PC-3 (cell line): ENCODE measurements at places on chromosomes 4 and X.

- DNase-seq, result no peak
These were observed 49.4 kb downstream of the ANXA3 start for GRCh38 chr4:78601013-78601412.

- no peak for DNase-seq
These were observed 71.7 kb downstream of the ARAP2 start for GRCh38 chr4:36172656-36173055.

GRCh38 chrX:139023531-139023930 lies 312.0 kb upstream of the FGF13 start:
- no peak for DNase-seq

DNA sequence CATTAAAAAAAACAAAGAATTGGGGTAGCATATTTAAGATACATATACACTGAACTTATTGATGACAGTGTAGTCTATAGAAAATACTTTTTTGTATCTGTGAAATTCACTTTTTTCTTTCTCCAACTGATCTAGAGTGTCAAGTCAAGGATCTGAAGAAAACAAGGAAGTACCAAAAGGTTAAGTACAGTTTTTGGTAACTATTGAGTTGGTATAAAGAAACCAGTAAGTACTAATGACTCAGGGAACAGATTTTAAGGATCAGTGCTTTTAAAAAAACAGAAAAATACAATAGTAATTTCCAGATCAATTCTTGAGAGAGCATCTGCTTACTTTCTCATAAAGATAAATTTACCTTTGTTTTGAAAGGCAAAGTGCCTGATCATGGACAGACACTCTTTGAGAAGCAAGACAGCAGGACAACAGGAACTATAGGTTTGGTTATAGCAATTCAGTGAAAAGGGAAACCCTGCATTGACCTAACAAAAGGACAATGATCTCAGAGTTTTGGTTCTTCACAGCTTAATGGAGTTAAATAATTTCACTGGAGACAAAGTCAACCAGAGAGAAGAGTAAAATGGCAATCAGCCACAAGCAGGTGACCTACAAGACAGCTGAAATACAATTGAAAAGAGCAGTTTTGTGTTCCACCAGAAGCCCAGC lies 23.4 kb downstream of the TRMT10A start:
- peak; percentile 15 for DNase-seq
